ENCODE measurements at places on chromosomes 3 and 15. TPM values are rescaled to one million over a fixed set of nuclear protein-coding genes. Genes with fewer than 3 reads are reported as not detected.

The GABRR3 gene
- not detected for total RNA-seq

- H3K4me1 ChIP-seq, result peaks cover 13% of the 10 kb centered on the region
- H3K36me3 ChIP-seq, result no peaks in the 10 kb centered on the region
Measured at GRCh38 chr3:171257251-171258203, 202.7 kb downstream of the TNIK start.

The CHRNA3 gene
- total RNA-seq, result not detected

GRCh38 chr3:143600756-143601718, 247.2 kb downstream of the SLC9A9 start:
- H3K4me1 ChIP-seq, result no peaks in the 10 kb centered on the region
- DNase-seq, result no peak
- H3K4me3 ChIP-seq, result no peak overlapping the region
- no peak overlapping the region for H3K27ac ChIP-seq
- H3K27me3 ChIP-seq, result no peaks in the 10 kb centered on the region

- no peak for DNase-seq
- H3K4me3 ChIP-seq, result no peak overlapping the region
- H3K27ac ChIP-seq, result no peak overlapping the region
- H3K36me3 ChIP-seq, result peaks cover 30% of the 10 kb centered on the region
- peaks cover 10% of the 10 kb centered on the region for H3K4me1 ChIP-seq
Measured at GRCh38 chr3:9897408-9898372, 5.0 kb upstream of the IL17RE start.

The CPN2 gene
- total RNA-seq, result not detected

The ERICH6 gene
- not detected for total RNA-seq

DNA sequence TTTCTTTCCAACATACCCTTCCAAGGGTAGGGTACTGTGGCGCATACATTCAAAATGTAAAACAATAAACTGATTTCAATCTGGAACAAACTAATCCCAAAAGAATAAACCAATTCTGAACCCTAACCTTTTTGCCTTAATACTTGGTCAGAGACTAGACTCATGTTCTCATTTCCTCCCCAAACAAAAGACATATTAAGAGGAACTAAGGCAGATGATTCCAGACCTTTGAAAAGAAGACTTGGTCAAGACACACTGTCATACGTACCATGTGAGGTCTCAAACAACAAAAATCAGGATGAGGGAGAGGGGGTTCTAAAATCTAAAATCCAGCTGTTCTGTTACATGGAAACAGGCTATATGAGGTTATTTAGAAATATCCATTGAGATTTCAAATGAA, 102.1 kb downstream of the RFTN1 start:
- no peak overlapping the region for H3K27ac ChIP-seq
- no peak for DNase-seq
- H3K27me3 ChIP-seq, result no peaks in the 10 kb centered on the region
- peaks cover 12% of the 10 kb centered on the region for H3K4me1 ChIP-seq
- peaks cover 4% of the 10 kb centered on the region for H3K36me3 ChIP-seq

The ATP13A5 gene
- not detected for total RNA-seq
